ENCODE measurements at places on chromosomes 7 and 10. TPM values are rescaled to one million over a fixed set of nuclear protein-coding genes. Genes with fewer than 3 reads are reported as not detected.

- no peak for DNase-seq
Measured at GRCh38 chr7:47576866-47577306, 5.0 kb downstream of the TNS3 start.

CRYGN gene
- not detected for total RNA-seq

MCU gene
- 17.6 TPM for total RNA-seq

COL13A1 gene
- total RNA-seq = not detected

DNA sequence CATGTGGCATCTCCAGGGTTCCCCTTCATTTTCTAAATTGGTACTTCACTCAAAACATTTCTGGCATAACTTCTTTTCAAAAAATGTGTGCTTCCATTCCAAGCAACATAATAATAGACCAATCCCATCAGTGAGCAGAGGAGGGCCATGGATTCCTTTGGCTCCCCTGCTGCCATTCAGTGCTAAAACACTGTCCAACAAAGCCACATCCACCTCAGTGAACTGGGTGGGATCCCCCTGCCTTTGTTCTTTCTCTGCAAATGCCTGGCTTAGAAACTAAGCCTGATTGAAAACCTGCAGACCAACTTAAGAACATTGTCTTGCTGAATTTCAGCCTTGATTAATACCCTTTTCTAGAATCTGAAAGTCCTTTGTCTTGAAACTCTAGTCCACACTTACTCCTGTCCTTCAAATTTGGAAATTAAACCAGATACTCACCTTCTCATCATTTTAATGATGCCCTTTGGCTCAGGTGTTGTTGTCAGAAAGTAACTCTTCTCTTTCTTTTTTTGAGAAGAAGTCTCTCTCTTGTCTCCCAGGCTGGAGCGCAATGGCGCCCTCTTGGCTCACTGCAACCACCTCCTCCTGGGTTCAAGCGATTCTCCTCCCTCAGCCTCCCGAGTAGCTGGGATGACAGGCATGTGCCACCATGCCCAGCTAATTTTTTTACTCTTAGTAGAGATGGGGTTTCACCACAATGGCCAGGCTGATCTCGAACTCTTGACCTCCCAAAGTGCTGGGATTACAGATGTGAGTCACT is 132.3 kb downstream of the PLXNA4 start:
- no peak for DNase-seq

DNA sequence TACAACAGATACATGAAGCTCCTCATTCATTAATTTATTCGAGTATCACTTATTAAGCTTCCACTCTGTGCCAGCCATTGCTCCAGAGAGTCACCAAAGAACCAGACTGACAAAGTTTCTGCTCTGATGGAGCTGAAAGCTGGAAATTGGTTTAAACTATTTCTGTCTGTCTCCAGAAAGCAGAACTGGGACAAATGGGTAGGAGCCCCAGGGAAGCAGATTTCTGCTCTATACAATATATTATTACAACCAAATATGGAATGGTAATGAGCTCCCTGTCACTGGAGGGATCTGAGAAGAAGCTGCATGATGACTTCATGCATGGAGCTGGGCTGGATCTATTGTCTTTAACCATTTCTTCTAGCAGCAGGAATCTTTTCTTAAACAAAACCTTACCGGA is 165.4 kb upstream of the ADO start:
- no peak for DNase-seq

GRCh38 chr10:79413196-79413595 is 32.2 kb downstream of the ZCCHC24 start:
- DNase-seq = no peak

Measured in CD8-positive, alpha-beta memory T cell (primary cell).